ENCODE measurements at places on chromosomes 4 and X. TPM values are rescaled to one million over a fixed set of nuclear protein-coding genes. Genes with fewer than 3 reads are reported as not detected.

DNA sequence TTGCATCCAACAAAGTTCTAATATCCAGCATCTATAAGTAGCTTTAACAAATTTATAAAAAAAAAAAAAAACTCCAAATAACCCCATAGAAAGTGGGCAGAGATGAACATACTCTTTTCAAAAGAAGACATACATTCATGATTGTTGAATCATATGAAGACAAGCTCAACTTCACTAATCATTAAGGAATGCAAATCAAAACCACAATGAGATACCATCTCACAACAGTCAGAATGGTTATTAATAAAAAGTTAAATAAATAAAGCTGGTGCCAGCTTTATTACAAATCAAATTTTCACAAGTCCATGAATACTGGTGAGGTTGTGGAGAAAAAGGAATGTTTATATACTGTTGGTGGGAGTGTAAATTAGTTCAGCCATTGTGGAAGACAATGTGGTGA, 592.0 kb downstream of the IQCM start:
- no peak for DNase-seq

DNA sequence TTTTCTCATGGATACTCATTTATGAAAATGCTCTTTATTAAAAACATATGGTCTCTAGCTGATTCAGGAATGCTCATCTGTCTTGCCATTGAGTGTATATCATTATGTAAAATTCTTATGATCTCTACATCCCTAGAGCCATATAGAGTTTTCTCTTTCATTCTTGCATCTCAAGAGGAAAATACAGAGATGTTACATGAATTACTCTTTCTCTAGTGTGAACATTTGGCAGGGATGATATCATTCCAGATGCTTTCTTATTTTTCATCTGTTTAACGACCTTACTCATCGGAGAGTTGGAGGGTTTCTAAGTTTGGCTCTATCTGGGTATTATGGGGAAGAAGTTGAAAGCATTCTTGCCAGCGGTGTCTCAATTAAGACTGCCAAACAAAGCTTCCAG, 202.9 kb upstream of the SLC7A11 start:
- no peak for DNase-seq

GRCh38 chr4:54224996-54225597, 4.0 kb upstream of the PDGFRA start:
- peak; percentile 65 for DNase-seq

GRCh38 chrX:150018931-150019361, 80.7 kb upstream of the EOLA2 start:
- no peak for DNase-seq

DNA sequence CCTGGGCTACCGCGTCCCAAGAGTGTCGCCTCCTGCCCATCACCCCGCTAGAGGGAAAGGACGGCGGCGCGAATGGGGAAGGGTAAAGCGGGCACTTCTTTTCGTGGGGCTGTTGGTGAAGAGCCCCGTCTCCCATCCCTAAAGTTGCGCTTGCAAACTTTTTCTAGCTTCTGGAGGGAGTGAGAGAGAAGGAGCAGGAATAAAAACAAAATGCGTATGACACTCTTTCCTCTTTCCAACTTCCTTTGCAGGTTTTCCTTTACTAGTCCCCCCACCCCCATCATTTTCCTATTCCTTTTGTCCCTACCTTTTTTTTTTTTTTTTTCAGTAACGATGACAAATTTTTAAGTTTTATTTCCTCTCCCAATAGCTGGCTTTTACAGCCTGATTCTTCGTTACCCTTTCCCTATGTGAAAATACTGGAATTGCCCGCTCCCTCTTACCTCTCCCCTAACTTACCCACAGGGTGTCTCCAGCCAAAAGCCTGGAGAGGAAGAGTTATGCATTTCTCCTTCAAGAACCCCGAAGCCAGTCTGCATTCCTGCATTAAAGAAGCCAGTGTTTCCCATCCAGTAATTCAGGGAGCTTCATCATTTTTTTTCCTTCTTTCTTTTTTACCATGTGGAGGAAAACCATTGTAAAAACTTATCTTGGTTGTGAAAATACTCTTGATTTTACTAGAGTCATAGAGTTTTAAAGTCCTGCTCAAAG, 613 bp upstream of the ARSJ start:
- DNase-seq: no peak

The FRAS1 gene
- total RNA-seq: 0.89 TPM

The ZAR1 gene
- not detected for total RNA-seq

The P2RY4 gene
- not detected for total RNA-seq

The ATP1B4 gene
- not detected for total RNA-seq
